ENCODE measurements at places on chromosomes 6 and 20.

DNA sequence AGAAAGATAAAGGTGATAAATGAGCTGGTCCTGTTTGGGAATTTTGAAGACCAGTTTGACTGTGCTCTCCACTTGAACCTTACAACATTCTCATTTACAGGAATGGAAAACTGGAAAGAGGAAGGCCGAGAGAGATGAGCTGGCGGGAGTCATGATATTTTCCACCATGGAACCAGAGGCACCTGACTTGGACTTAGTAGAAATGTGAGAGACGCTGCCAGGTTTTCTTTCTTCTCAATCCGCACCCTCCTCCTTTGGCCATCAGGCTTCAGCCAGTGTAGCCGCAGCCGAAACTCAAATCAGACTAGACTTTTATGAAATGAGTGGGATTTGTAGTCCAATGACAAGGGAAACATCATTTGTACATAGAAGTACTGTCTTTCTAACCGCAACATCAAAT lies 54.7 kb upstream of the SYNJ2 start:
- DNase-seq: no peak

DNA sequence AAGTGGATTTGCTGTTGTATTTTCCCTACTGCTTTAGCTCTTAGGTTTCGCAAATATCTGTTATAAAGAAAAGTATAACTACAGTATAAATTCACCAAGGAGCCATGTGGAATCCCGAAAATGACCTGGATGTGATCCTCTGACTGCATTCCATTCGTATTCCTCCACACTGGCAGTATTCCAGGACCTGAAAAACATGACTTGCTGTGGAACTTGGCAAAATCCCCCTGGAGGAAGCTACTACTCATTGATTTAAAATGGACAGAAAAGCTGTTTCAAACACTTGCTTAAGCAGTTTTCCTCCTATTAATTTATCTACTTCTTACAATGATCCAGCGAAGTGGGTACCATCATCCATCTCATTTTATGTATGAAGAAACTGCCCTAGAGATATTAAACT lies 13.3 kb upstream of the ENPP5 start:
- DNase-seq: no peak

DNA sequence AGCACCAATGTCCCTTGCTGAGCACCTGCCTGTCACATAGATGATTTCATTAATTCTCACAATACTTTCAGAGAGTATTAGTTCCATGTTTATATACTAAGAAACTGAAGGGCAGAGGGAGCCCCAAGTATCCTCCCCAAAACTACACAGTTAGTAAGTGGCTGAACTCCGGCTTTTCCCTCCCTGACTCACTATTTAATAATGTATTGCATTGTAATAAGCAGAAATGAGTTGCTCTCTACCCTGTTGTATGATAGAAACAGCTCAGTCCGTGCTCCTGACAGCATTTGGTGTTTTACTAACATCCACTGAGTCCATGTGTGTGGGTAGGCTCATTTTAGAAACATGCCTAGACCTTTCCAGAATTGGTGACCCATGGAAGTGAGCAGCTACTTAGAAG lies 76.8 kb downstream of the OLIG3 start:
- DNase-seq: no peak

GRCh38 chr20:62137092-62137384 lies 6.2 kb downstream of the PSMA7 start:
- DNase-seq: no peak

DNA sequence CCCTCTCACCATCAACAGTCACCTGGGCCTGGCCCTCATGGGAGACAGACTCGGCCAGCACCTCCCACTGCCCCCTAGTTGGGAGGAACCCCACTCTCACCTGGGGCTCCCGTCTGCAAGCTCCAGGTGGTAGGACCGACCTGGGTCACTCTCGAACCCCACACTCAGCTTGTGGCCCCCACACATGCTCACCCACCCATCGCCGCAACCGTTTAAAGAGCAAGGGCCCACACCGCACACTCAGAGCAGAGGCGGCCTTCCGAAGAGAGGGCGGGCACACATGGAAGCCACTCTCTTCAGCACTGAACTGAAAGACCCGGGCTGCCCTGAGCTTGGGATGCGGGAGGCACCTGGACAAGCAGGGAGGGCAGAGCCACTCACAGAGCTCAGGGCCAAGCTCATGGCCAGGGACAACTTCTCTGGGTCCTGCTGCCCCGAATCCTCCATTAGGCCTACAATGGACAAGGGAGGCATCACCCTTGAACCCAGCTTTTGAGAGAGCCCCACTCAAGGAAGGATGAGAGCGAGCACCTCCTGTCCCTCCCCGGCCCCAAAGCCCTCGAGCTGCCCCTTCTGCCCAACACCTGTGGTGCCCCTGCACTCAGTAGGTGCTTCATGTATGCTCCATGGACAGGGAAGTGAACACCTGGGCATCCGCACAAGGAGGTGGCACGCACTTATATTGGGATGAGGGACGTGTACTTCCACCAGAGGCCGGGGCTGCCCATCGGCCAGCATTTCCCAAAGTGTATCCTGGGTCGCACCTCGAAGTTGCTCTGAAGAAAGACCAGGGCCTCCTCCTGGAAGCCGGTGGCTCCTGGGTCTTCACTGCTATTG lies 50.4 kb downstream of the YTHDF1 start:
- DNase-seq: no peak

DNA sequence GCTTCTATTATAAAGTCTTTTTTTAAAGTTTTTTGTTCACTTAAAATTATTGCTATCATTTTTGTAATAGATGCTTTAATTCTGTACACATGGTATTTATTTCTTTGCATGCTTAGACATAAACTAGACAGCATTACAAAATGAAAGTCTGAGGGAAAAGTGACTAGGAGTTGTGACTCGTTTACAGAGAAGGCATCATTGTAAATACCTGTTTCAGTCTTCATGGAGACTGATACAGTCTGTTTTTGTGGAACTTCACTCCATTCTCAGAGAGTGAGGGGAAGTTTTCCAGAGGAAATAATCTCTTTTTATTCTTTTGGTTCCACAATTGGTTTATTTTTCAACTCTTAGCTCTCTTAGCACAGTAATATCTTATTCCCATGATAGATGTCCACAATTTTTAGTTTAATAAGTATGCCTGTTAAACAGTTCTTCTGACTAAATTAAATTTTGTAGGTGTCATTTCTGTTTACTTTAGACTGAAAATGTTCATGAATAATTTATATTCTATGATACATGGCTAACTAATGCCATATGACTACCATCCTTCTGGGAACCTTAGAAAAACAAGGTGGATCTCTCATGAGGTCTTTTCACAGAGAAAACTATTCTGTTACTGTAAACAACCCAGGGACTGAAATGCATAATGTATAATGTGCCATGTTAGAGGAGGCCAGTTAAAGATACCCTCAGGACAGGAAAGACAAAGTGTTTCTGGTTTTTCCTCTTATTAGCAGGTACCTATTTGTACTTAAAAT lies 69.2 kb downstream of the MYO6 start:
- no peak for DNase-seq

- no peak for DNase-seq
Measured at GRCh38 chr20:50877232-50877743, 53.9 kb downstream of the ADNP start.

GRCh38 chr6:144777249-144777648 lies 492.1 kb downstream of the UTRN start:
- DNase-seq: no peak

- DNase-seq: no peak
Measured at GRCh38 chr6:154238831-154239230, 117.8 kb downstream of the IPCEF1 start.

GRCh38 chr6:16544006-16544405 lies 217.3 kb downstream of the ATXN1 start:
- no peak for DNase-seq

DNA sequence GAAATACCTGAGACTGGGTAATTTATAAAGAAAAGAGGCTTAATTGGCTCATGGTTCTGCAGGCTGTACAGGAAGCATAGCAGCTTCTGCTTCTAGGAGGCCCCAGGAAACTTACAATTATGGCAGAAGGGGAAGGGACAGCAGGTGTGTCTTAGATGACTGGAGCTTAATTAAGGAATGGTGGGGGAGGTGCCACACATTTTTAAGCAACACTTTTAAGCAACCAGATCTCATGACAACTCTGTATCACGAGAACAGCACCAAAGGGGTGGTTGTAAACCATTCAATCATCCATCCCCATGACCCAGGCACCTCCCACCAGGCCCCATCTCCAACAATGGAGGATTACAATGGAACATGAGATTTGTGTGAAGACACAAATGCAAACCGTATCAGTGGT lies 26.9 kb downstream of the FIG4 start:
- DNase-seq: no peak

DNA sequence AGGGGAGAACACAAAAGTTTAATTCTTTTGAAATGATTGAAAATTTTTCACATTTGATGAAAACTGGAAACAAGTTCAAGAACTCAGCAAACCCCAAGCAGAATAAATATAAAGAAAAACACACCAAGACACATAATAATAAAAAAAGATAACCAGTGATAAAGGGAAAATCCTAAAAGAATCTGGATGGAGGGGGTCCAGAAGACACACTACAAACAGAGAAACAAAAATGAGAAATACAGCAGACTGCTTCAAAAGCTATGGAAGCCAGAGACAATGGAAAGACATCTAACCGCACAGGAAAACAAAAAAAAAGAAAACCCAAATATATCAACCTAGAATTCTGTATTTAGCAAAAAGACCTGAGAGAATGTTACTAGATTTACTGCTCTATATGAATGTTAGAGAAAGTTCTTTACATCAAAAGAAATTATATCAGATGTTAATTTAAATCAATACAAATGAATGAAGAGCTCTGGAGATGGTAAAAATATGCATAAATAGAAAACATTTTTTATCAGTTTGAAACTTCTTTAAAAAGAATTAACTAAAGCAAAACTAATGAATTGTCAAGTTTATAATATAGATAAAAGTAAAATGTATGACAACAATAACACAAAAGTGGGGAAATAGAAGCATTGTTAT lies 310.7 kb upstream of the PREP start:
- no peak for DNase-seq

DNA sequence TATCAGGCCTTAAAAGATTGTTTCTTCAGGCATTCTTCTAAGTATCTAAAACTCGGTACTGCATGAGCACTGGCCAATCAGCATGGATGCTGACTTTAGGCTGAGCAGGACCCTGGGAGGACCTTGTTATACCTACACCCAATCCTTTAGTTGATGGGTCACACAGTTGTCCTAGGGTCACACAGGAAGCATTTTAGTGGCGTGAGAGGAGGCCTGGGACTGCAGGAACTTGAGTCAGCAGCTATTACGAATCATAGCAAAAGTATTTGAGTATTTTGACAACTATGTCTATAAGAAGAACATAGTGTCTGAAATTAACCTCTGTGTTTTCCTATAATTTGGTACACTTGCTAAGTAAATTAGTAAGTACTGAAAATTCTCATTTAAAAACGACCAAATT lies 741.4 kb downstream of the HACE1 start:
- DNase-seq: no peak

- no peak for DNase-seq
Measured at GRCh38 chr6:13697857-13698256, 13.8 kb downstream of the RANBP9 start.

DNA sequence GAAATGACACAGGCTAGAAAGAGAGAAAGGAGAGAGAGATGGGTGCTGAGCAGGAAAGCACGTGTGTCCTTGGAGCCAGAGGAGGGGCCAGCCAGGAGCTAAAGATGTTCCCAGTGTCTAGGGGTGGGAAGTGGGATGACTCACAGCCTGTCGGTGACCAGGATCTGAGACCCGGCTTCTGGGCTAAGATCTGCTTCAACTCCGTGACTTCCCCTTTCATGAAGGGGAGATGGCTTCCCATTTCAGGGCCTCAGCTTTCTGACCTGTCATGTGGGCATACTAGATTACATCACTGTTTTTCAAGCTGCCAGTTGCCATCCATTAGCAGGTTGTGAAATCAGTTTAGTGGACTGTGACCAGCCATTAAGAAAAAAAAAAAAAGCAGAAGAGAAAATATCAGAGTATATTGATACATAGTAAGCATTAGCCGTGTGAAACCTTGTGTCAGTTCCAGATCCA lies 5.4 kb downstream of the TGM3 start:
- peak; percentile 64 for DNase-seq

DNA sequence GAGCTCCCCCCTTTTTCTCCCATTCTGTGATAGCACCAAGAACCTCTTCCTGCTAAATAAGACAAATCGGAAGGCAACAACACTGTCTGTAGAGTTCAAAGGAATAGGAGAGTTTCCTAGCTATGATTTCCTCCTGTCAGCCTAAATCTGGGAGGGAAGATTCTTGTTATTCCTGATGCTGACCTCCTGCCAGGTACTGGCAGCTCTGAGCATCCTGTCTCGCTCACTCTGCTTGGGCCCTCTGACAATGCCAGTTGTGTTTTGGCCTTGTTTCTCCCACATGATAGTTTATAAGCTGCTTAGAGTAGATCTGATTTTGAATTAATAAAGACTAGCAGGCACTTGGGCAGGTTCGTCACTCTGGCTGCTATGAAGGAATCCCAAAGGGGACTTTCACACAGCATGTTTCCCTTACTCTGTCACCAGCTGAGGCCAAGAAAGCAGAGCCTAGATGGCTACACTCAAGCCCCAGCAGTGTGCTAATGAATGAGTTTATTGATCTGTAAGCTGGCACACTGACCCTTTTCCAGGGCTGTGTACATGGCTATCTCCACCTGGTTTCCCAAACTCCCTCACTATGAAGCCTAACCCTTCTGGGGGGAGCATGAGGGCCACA lies 52.3 kb downstream of the UQCC1 start:
- no peak for DNase-seq

DNA sequence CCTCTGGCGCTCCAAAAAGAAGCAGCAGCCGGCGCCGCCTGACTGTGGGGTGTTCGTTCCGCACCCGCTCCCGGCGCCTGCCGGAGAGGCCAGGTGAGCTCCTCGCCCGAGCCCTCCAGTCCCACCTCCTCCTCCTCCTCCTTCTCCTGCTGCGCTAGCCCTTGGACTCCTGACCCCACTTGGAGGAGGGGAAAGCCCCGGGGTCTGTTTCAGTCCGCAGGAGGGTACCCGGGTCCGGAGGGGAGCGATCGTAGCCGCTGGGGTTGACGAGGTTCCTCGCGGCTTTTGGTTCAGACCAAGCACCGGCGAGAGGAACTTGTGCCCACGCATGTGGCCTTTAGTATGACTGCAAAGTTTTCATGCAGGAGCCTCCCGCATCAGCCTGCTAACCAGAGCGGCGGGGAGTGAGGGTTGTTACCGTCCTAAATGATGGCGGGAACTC lies 493 bp downstream of the CRYBG1 start:
- DNase-seq: peak; percentile 60

GRCh38 chr20:56978475-56978874 lies 288.0 kb downstream of the BMP7 start:
- no peak for DNase-seq

DNA sequence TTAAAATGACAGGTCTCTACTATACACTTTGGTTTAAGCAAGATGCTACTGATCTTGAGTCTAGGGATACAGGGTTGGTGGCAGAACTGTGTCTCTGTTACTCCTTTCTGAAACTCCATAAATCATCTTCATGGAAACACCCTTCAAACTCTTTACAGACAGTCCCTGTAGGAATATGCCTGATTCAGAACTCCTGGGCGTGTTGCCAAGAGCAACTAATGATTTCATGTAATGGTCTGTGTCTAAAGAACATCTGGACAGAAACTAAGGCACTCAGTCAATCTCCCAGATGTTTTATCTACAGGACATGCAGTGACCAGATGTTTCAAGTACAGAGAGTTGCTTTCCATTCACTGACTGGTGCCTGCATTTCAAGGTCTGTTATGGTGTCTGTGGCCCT lies 464.4 kb upstream of the CHD6 start:
- no peak for DNase-seq

- no peak for DNase-seq
Measured at GRCh38 chr6:53734473-53735299, 60.1 kb upstream of the LRRC1 start.

- DNase-seq: no peak
Measured at GRCh38 chr20:2140561-2140960, 38.9 kb downstream of the STK35 start.

Measured in memory B cell (primary cell).